ENCODE measurements at places on chromosomes 13 and 19.

GRCh38 chr13:84925443-84925842, 873.8 kb downstream of the SLITRK6 start:
- DNase-seq = no peak

DNA sequence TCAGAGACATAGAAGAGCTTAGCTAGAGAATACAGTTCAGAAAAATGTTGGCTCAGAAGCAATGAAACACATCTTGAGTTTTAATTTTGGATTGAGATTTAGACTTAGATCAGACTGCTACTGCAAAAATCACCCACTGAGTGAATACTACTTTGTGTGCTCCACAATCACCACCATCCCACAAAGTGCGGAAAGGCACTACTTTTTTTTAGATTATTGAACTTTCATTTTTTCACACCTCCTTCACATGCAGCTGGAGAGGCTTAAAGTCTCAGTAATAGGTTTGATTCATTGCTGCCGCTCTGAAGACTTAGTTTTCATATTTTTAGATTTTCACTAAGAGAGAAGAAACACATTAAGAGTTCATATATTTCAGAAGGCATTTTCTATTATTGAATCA, 289.9 kb upstream of the PRR20A start:
- DNase-seq = no peak

- no peak for DNase-seq
Measured at GRCh38 chr13:22040810-22041364, 370.0 kb downstream of the FGF9 start.

DNA sequence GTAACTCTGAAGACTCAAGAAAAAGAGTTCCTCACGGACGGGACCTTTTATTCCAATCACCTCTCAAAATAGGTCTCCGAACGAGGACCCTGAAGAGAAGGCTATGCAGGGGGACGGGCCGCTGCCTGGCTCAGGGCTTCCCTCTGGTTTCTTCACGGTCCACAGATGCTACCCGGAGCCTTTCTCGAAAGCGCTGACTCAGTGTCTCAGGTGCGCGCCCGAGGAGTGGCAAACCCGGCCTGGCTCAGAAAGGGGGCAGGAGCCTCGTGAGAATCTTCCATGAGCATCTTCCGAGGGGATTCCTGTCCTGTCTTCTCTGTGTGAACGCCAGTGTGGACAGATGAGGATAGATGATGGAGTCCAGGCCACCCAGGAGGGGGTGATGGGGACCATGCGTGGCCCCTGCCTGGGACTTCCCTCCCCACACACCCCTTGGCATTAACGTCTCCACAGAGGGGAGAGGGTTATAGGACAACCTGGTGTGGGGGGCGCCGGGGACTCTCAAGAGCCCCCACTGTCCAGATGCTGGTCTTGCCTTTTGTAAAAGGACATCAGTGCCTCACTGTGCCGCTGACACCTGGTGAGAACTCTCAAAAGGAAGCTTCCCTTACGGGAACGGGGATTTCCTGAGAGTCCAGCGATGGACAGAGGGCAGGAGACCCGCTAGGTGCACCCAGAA, 16.5 kb downstream of the LSM4 start:
- no peak for DNase-seq

- DNase-seq = no peak
Measured at GRCh38 chr19:48878196-48879024, 6.2 kb downstream of the PPP1R15A start.

GRCh38 chr19:44741841-44742329, 6.6 kb upstream of the BCL3 start:
- no peak for DNase-seq

DNA sequence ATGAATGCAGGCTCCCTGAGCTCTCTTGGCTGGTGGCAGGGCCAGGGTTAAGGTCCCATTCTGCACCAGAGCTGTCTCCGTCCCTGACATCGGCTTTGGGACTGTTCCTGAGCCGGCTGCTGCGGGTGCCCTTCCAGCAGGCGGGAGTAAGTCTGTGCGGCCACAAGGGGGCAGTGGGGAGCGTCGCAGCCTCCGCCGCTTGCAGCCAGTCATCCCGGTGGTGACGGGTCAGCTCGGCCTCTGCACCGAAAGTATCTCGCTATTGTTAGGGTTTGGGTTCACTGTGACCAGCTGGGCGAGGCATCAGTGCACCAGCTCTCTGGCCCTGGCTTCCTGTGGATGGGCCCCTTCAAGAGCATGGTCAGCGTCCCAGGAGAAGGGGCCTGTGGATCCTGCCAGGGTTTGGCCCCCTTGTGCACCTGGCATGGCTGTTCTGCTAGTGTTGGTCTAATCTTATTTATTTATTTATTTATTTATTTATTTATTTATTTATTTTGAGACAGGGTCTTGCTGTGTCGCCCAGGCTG, 15.1 kb downstream of the NDUFB7 start:
- peak; percentile 52 for DNase-seq

- no peak for DNase-seq
Measured at GRCh38 chr13:102680133-102680717, 14.6 kb downstream of the METTL21C start.

DNA sequence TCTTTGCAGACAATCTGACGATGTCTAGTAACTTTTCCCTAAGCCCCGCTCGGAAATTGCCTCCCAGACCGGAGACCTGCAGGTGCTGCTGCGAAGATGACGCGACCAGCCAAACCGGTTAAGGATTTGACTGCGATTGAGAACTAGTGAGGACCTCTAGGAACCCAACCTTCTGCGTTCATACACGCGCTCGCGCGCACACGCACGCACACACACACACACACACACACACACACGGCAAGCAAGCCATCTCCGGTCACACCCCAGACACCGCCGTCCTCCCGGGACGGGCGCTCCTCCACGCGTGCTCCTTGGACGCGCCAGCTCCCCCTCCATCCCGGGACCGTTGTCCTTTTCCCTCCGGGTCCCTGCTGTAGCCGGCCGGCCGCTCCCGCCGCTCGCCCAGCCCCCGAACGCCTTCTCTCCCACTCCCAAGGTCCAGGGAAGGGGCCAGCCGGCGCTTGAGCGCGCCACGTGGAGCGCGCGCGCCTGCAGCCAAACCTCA, 1.2 kb downstream of the TBC1D4 start:
- DNase-seq = no peak

GRCh38 chr19:10981252-10981895, 20.5 kb downstream of the SMARCA4 start:
- DNase-seq = no peak

DNA sequence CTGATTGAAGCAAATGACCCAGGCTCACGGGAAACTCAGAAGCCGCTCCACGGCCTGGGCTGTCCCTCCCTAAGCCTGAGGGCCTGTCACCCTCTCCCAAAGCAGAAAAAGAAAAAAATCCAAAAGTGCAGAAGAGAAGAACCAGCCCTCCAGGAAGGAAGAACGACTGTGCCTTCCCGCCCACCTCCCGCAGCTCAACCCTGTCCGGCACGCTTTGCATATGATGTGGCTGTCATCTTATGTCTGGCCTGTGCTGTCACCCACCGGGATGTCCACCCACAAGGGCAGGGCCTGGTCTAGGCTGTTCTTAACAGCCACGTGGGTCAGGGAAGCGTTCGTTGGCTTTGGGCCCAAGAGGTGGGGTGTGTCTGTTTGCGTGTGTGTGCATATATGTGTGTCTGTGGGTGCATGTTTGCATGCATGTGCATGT, 13.7 kb downstream of the ZBTB7A start:
- no peak for DNase-seq

DNA sequence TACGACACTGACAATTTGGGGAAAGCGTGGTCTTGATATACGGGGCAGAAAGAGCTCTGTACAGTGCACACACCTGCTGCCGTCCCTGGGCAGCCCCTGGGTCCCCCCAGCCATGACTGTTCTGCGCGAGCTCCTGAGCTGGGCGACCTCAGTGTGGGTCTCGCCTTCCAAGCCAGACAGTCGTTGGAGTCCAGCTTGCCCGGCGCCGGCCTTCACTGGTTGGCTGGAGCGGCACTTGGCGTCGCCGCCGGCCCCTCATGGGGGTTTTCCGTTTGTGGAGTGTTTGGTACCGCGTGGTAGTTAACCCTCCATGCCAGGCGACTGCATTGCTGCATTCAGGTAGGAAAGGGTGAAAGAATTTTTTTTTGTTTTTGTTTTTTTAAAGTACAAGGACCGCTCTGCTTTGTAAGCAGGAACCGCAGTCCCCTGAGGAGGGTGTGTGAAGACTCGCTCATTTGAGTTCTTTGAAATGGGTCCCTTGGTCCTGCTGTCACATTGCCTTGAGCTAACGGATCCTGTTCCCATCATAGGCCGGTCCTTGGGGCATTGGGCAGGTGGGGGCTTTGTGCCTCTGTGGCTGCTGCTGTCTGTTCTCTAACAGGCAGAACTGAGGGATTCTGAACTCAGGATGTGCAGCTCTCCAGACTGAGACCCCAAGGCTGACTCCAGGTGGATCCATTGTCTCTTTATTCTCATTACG, 10.8 kb upstream of the RPS15 start:
- no peak for DNase-seq

DNA sequence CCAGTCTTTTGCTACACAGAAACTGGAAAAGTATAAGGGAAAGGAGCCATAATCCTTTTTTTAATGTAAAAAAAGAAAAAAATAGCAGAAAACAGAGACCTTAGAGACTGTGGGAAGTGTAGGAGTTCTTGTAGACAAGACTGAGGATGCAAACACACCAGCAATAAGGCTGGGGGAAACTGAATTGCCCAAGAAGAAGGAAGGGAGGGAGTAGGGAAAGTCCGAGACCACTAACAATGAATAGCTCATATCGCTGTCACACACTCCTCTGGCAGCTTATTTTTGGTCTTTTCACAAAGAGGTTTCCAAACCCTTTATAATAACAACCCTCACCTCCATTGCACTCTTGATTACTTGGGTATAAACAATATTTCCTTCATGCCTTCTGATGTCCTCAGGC, 952.0 kb downstream of the SLITRK5 start:
- DNase-seq = no peak

DNA sequence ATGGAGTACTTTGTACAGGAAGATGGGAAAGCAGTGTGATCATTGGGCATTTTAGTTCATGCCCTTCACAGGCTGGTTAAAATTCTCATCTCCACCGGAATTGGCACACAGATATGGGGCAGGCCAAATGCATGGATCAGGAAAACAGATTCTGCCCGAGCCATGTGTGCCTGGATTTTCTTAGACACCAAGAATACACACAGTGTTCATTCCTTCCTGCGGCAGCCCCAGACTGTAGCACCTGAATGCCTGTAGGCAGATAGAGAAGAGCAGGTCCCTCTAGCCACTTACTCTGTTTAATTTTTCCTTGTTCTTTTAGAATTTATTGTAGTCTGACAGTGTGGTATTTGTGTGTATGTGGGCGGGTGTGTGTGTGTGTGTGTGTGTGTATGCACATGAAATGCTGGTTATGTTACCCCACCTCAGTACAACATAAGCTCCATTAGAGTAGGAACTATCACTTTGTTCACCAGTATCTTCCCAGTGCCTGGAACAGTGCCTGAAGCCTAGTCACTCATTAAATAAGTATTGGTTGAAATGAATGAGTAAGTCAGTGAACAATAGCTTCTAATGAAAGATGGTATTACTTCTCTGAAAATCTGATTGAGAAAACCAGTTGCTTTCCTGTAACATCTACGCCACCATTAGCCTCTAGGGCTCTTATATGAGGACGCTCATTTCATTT, 41.7 kb downstream of the FRY start:
- DNase-seq = no peak

All from T follicular helper cell (primary cell).